SJCRH30 (cell line): ENCODE measurements at places on chromosomes 16 and 17.

- H3K27ac ChIP-seq, result peak overlapping the region; percentile 8; the same call in 1 of the 2 replicates
- H3K36me3 ChIP-seq, result no peaks in the 10 kb centered on the region
- peak; percentile 49 for DNase-seq
- H3K4me1 ChIP-seq, result peaks cover 18% of the 10 kb centered on the region
- H3K4me3 ChIP-seq, result peak overlapping the region; percentile 23
- H3K27me3 ChIP-seq, result no peaks in the 10 kb centered on the region
These were observed 6.7 kb downstream of the GIP start for GRCh38 chr17:48961516-48962233.

DNA sequence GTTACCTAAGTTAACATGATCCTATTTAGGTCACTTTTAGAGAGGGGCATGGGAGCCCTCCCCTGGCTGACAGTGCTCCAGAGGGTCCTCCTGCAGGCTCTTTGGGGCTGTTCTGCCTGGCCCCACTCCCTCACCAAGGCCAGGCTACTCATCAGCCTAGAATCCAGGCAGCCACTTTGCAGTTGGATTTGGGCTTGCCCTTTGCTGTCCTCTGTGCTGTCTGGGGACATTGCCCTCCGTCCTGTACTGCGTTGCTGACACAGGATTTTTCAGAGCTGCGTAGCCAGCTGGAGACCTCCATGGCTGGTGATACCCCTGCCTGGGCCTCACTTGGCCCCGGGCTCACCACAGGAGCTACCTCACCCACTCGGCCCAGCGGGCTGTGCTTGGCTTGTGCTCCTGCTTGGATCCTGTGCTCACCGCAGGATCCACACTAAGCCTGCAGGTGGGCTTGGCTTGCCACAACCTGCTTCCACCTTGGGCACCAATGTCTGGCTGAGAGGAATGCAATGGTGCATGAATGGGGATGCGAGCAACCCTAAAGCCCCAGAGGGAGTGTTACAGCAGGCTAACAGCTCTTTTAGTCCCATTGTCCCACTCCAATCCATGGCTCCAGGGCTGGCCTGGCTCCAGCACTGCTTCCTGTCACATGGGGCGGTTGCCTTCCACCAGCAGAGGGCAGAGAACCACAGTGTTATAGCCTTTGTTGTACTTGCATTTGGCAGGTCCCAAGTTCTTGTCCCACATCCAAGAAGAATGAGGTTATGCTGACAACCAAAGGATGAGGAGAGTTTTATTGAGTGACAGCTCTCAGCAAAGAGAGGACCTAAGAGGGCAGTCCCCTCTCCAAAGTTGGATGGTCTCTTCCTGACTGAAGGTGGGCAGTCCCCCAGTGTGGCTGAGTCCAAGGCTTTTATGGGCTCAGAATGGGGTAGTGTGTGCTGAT is 21.5 kb downstream of the CCL4 start:
- DNase-seq, result no peak
- H3K4me1 ChIP-seq, result no peaks in the 10 kb centered on the region
- H3K27ac ChIP-seq, result no peak overlapping the region
- H3K4me3 ChIP-seq, result no peak overlapping the region
- H3K27me3 ChIP-seq, result peaks cover 2% of the 10 kb centered on the region; the same call in 1 of the 2 replicates

DNA sequence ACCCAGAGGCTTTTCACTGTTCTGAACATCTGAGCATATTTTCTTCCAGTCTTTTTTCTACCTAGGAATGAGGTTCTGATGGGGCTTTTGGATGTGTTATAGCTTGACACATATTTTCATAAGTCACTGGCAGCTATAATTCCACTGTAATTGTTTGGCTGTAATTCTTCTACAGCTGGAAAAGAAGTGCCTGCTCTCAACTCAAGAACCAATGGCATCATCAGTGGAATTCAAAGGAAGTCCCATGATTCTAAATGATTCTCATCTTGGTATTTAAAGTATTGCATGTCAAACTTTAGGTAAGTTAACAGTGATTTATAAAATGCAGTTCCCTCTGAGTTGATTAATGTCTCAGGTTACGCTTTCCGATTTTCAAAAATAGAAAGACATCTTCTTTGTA is 16.8 kb downstream of the WIPI1 start:
- no peak overlapping the region for H3K4me3 ChIP-seq
- H3K27ac ChIP-seq, result no peak overlapping the region
- 0 out of 2 replicates have a peak, but pooled peaks cover 2% of the 10 kb centered on the region for H3K4me1 ChIP-seq
- DNase-seq, result no peak
- no peaks in the 10 kb centered on the region for H3K36me3 ChIP-seq

DNA sequence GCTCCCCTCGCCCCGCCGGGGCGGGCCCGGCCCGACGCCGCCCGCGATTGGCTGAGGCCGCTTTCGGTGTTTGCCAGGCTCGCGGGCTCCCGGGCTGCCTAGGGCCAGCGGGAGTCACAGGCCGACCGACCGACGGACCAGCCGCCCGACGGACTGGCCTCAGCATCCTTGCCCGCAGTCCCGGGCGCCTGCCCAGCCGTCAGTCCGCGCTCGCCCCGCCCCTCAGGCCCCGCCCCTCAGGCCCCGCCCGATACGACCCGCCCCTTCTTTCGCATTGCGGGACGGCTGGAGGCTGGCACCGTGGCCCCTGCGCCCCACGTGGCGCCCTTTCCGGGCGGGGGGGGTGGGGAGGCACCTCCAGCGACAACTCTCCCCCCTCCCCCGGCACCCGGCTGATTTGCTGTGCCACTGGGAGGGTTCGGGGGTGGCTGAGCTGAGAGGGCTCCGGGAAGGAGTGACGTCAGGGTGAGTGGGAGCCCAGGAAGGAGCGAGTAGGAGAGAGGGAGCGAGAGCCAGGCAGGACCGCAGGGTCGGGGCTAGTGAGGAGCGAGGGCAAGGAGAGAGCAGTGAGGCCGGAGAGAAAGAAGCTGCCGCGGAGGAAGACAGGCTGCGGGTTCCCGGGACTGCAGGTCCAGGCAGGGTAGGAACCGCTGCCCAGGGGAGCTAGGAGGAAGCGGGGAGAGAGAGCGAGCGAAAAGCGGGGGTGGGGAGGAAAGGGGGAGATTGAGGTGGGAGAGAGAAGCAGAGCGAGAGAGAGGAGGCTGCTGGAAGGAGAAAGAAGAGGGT is at the start of gene ASPHD1:
ASPHD1 (plus strand) TSS at position 387 of the 786 bp plus-strand sequence. CDS start 484 bp downstream, outside the sequence.
- H3K27me3 ChIP-seq, result no peaks in the 10 kb centered on the region
- H3K4me1 ChIP-seq, result no peaks in the 10 kb centered on the region
- no peak within 1 kb of the TSS for H3K27ac ChIP-seq
- H3K4me3 ChIP-seq, result peak within 1 kb of the TSS; percentile 50

GRCh38 chr16:2531371-2531695 is at the start of gene CEMP1:
CEMP1 (minus strand) TSS chr16:2531408; CDS start chr16:2531073, 335 bp downstream.
- H3K27ac ChIP-seq, result no peak within 1 kb of the TSS; the same call in 1 of the 2 replicates
- H3K4me3 ChIP-seq, result peak within 1 kb of the TSS; percentile 61
- DNase-seq, result no peak
- H3K4me1 ChIP-seq, result peaks cover 10% of the 10 kb centered on the region; the same call in 1 of the 2 replicates
